ENCODE measurements at places on chromosomes 5 and 9. TPM values are rescaled to one million over a fixed set of nuclear protein-coding genes. Genes with fewer than 3 reads are reported as not detected.

Gene SLC2A6
- total RNA-seq, result 1.1 TPM

Gene RNF208
- total RNA-seq, result 4.4 TPM

Gene PCDHA5
- total RNA-seq, result 0.33 TPM

Gene PLCXD3
- 1.3 TPM for total RNA-seq

Gene GPRIN1
- total RNA-seq, result 0.33 TPM

Gene MELK
- 0.42 TPM for total RNA-seq

Gene SPATA31D4
- not detected for total RNA-seq

Gene PSIP1
- total RNA-seq, result 103 TPM

Gene PCDHA10
- total RNA-seq, result 6.0 TPM

Measured in thyroid gland (tissue), 4 donors.